H9 (cell line): ENCODE measurements at places on chromosomes 7 and 10. TPM values are rescaled to one million over a fixed set of nuclear protein-coding genes. Genes with fewer than 3 reads are reported as not detected.

GRCh38 chr7:20594023-20594422, 21.4 kb upstream of the ABCB5 start:
- H3K27ac ChIP-seq = no peak overlapping the region
- no peak overlapping the region for H3K4me3 ChIP-seq
- no peaks in the 10 kb centered on the region for H3K4me1 ChIP-seq
- H3K27me3 ChIP-seq = no peaks in the 10 kb centered on the region; the same call in 1 of the 2 replicates
- no peaks in the 10 kb centered on the region for H3K36me3 ChIP-seq

SPDYE16 gene
- total RNA-seq = not detected in 2 replicates

DNA sequence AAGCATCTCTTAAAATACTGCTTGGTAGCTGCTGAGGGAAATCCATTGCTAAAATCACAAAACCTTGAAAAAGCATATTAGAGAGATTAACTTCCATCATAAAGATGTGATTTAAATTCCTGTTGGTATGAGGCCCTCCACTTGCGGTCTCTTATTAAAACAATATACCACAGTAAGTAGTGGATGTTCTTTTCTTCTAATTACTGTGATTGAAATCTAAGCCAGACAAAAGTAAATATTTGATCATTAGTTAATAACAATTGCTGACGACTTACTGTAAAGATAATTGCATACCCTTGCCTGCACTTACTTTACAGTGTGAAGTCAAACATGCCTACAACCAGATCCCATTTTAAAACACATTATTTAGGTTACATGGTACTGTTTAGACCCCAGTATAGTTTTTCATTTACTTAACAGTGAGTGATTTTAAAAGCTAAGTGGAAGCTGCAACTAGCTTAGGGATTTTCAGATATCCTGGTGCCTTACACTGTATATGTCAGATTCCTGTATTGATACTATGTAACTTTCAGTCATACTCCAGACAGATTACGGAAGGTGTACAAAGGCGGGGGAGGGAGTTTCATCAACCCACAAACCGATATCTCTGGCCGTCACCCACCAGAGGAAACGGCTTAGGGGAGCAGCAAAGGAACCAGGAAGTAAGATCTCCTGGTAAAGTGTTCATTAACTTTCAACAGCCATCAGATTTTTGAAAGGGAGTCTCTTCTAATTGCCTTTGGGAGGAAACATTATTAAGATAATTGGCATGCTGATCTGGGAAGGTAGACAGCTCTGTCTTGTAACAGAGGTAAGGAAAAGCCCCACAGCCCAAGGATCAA, 986 bp downstream of the NRP1 start:
- no peak overlapping the region for H3K27ac ChIP-seq
- no peak for DNase-seq
- no peaks in the 10 kb centered on the region for H3K36me3 ChIP-seq
- no peaks in the 10 kb centered on the region for H3K4me1 ChIP-seq
- H3K27me3 ChIP-seq = peaks cover 11% of the 10 kb centered on the region; the same call in 1 of the 2 replicates

DNA sequence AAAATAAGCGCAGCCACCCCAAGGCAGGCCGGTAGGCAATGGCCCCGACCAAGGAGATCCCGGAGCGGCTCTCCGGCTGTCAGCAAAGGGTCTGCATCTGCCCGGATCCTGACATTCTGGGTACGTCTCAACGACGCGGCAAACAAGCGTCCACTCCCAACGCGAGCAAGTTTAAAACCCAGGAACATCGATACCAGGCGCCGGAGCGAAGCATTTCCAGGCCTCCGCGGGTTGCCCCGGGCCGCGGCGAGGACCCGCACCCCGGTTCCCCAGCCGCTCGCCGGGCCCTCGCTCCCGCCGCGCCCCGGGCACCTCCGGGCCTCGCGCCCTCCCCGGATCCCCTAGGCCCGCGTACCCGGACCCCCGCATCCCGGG, 453 bp downstream of the URGCP start:
- no peaks in the 10 kb centered on the region for H3K36me3 ChIP-seq
- 0 out of 2 replicates have a peak, but pooled peaks cover 3% of the 10 kb centered on the region for H3K4me1 ChIP-seq
- no peaks in the 10 kb centered on the region for H3K27me3 ChIP-seq

- no peak for DNase-seq
- H3K36me3 ChIP-seq = no peaks in the 10 kb centered on the region
- H3K4me1 ChIP-seq = no peaks in the 10 kb centered on the region
- H3K27me3 ChIP-seq = no peaks in the 10 kb centered on the region
- no peak overlapping the region for H3K4me3 ChIP-seq
Observed at GRCh38 chr7:39099146-39099545, 121.4 kb downstream of the POU6F2 start.
